ENCODE measurements at places on chromosomes 2 and 18. TPM values are rescaled to one million over a fixed set of nuclear protein-coding genes. Genes with fewer than 3 reads are reported as not detected.

- DNase-seq = peak; percentile 66
These were observed 191.8 kb downstream of the FTCDNL1 start for GRCh38 chr2:199659207-199659606.

DNA sequence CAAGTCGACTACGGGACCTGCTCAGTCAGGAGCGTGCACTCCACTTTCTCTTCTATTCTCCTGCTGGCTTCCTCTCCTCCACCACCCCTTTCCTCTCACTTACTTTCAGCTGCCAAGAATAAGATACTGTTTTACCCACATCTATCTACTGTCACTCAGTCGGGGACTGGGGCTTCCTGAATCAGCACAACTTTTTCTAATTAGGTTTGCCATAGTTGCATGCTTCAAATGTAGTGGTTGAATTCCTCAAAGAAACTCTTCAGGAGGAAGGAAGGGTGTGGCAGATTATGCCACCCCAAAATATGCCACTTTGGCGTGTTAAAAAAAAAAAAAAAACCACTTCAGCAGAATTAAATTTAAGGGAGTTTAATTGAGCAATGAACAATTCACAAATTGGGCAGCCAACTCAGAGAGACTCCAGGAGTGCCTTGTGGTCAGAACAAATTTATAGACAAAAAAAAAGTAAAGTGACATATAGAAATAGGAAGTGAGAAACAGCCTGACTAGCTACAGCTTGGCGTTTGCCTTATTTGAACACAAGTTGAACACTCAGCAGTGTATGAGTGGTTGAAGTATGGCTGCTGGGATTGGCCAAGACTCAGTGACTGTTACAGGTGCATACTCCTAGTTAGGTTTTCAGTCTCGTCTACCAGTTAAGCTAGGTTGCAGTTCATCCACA, 32.5 kb upstream of the RMDN2 start:
- DNase-seq = no peak

Gene BMP10
- total RNA-seq = 0.48 TPM

Gene NHEJ1
- 13.0 TPM for total RNA-seq

- DNase-seq = no peak
These were observed 43.3 kb downstream of the CACNB4 start for GRCh38 chr2:152055366-152056108.

DNA sequence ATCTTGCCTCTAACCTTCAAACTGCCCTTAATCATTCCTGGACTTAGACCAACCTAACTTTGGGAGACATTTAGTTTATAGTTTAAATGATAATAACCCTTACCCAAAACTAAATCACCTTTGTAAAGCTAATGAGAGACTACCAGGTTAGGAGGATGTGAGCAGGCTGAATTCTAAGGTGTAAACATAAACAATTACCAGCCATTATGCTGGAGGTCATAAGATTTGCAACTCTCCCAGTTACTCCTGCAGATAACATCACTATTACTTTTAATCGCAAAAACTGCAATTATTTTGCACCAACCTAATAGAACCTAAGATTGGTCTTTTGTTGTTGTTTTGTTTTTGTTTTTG, 86.5 kb upstream of the MSH6 start:
- DNase-seq = no peak

DNA sequence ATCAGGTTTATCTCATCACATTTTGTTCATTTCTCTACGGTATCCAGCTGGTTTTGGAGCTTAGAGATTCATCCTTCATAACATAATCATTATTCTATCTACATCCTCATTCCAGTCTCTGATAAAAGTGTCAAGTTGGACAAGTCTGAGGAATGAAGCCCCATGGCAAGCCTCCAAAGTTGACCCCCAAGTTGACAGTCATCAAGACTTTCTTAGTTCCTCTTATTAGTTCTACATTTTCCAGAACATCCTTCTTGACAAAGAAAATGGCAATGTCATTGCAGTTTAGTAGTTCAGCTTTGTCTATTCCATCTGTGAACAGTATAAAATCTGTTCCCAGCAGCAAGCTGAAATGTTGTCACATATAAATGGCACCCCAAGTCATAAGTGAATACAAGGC, 4.5 kb upstream of the TMSB10 start:
- DNase-seq = no peak

Gene KIF1A
- total RNA-seq = 2.2 TPM

GRCh38 chr2:235496239-235496621, 2.4 kb downstream of the AGAP1 start:
- DNase-seq = no peak

DNA sequence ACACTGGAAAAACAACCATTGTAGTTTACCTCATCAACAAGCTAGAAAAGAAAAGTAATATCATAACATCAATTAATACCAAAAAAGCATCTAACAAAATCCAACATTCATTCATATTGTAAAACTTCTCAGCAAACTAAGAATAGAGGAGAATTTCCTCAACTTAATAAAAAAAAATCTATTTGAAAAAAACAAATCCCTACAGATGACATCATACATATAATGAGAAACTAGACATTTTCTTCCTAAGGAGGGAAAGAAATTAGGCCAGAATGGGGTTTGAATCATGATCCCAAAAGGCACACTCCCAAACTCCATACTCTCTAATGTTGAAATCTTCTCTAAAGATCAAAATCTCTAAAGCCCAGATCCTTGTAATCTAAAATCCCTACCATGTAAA, 460.0 kb downstream of the IRS1 start:
- peak; percentile 77 for DNase-seq

DNA sequence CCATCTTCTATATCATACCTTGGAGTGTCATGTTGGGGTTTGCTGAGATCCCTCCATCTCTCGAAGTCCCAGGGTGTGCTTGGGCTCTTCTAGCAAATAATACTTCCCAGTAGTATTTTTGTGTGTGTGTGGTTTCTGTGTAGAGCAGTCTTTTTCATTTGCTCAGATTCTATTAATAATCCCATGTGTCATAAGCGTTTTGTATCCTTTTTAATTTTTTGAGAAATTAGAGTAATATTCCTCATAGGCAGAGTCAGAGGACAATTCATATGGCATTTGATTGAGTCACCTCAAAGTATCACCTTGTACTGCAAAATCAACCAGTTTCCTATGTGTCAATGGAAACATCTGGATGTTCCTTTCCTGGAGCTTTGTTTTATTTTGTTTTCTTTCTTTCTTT, 37.4 kb upstream of the PPP1R1C start:
- no peak for DNase-seq

Gene APOB
- total RNA-seq = 1.7 TPM

GRCh38 chr2:39128919-39129391, 8.1 kb upstream of the SOS1 start:
- no peak for DNase-seq

Gene GALR1
- 3.6 TPM for total RNA-seq

Gene ACKR3
- 14.7 TPM for total RNA-seq

Gene IHH
- total RNA-seq = not detected

DNA sequence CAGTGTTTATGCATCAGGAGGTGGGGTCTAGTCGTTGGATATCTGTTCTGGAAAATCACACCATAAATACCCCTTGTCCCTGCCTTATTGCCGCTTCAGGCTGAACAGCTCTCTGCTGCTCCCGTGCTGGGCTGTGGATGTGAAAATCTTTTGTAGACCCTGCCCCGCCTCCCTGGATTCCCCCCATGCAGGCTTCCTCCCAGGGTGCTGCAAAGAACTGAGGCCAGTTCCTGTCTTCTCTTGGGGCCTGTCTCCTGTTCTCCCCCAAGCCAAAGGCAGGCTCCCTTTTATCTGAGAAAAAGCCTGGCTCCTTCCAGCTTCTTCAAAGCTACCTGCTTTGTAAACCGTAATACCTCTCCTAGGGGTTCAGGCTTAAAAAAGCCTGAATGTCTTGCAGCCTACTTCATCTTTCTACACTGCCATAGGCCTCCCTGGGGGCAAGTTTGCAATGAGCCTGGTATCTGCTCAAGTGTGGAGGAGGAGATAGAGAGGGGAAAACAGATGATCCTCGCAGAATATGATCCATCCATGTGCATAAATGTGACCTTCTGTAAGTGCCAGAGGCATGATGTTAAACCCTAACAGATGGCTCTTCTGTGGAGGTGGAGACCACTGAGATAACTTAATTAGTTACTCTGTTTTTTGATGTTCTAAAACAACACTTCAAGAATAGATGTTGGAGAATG, 55.3 kb downstream of the VWA3B start:
- no peak for DNase-seq

GRCh38 chr2:145751629-145752028, 1231.7 kb upstream of the ZEB2 start:
- peak; percentile 64 for DNase-seq

Gene RRM2
- 4.3 TPM for total RNA-seq

DNA sequence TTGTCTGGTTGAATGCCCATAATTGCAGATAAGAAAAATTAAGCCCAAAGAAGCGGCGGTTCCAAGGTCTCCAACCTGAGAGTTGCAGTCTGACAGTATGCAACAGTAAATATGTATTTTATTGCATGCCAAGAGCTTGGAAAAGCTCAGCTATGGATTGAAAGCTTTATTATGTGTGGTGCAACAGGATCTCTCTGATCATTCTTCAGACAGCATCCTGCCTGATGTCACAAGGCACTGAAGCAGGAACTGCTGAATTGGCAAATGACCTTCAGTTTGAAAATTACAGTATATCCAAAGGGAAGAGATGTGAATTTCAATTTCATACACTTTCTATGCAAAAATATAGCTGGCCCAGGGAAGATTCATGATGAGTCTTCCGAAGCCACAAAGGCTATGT, 42.5 kb downstream of the DOCK10 start:
- peak; percentile 87 for DNase-seq

Gene PLCL1
- total RNA-seq = 13.5 TPM

- no peak for DNase-seq
These were observed 104.6 kb downstream of the LDLRAD4 start for GRCh38 chr18:13323186-13323585.

GRCh38 chr2:190807886-190808285, 72.7 kb upstream of the GLS start:
- no peak for DNase-seq

- DNase-seq = peak; percentile 72
These were observed 212.4 kb upstream of the CWC22 start for GRCh38 chr2:180219491-180219890.

- DNase-seq = peak; percentile 44
These were observed 38.7 kb downstream of the MSTN start for GRCh38 chr2:190023860-190024259.

DNA sequence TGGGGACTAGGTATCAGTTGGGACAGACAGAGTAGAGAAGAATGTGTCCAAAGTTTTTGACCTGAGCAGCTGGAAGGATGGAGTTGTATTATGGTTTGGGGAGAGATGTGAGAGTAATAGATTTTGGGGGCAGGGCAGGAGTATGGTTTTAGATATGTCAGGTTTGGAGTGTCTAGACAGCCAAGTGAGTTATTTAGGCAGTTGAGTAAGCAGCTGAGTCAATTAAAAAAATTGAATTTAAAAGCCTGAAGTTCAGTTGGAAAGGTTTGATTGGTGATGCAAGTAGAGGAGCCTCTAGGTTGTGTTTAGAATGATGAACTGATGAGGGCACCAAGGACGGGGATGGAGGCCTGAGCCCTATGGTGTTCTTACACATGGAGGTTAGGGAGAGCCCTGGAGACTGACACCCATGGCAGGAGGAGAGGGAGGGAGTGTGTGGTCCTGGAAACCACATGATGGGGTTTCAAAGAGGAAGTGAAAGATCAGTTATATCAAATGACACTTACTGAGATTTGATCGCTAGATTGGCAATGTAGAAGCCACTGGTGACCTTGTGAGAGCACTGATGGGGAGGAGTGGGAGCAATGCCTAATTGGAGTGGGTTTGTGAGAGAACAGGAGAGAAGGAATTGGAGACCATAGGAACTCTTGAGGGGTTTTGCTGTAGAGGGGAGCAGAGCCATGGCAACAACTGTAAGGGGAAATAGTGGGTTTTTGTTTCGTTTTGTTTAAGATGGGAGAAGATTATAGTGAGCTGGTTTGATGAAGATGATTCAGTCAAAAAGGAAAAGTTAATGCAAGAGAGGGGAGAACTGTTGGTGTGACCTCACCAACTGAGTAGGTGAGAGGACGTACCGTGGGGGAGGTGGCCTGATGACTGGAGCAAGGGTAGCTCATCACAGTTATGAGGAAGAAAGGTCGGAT, 10.3 kb downstream of the ITGA6 start:
- DNase-seq = no peak

DNA sequence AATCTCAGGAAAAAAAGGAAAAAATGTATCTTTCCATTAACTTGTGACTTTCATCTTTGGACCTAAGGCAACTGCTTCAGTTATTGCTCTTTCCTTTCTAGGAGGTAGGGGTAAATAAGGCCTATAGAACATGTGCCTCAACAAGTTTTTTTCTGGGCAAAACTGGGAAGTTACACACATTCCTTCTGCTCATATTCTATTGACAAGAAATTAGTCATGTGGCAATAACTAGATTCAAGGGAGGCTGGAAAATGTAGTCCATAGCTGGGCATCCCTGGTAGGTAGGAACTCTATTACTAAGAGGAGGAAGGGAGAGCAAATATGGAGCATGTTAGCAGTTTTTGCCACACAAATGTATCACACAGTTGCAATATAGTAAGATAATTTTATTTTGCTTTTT, 37.7 kb upstream of the NEMP2 start:
- DNase-seq = no peak

DNA sequence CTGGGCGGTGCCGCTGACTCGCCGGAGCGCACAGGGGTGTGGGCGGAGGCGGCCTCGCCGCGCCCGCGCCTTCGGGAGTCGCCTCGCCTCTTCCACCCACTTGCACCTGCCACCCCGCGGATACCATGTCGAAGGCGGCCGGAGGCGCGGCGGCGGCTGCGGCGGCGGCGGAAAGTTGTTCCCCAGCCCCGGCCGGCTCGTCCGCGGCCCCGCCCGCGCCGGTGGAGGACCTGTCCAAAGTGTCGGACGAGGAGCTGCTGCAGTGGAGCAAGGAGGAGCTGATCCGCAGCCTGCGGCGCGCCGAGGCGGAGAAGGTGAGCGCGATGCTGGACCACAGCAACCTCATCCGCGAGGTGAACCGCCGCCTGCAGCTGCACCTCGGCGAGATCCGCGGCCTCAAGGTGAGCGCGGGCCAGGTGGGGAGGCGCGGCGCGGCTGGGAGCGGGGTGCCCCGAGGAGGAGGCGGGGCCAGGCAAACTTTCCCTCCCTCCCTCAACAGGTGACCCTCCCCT, 766 bp downstream of the CCDC85A start:
- peak; percentile 14 for DNase-seq

- no peak for DNase-seq
These were observed 95.0 kb downstream of the MSH2 start for GRCh38 chr2:47497843-47498460.

GRCh38 chr18:58174285-58174684, 130.3 kb downstream of the NEDD4L start:
- DNase-seq = no peak

DNA sequence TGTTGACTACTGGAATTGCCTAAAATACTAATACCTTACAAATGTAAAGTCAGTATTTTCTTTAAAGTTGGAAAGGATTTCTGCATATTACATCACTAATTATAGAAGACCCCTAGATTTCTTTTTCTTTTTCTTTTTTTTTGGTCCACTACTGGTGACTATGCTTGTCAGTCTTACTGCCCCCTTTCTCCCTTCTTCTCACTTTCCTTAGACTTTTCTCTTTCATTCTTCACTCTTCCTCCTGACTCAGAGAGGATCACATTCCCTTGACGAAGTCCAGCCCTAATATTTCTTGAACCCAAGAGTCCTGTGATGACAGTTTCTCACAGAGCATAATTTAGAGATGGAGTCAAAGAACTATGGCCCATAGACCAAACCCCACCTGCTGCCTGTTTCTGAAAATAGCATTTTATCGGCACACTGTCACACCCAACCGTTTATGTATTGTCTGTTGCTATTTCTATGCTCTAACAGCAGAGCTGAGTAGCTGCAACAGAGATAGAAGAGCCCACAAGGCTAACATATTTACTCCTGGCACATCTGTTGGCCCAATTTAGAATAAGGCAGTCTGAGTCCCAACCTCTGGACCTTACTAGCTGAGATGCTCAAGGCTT, 40.6 kb upstream of the RIOK3 start:
- no peak for DNase-seq
